ENCODE measurements at places on chromosomes 12 and 14.

- DNase-seq = no peak
Measured at GRCh38 chr12:67748743-67749040, 100.1 kb downstream of the DYRK2 start.

DNA sequence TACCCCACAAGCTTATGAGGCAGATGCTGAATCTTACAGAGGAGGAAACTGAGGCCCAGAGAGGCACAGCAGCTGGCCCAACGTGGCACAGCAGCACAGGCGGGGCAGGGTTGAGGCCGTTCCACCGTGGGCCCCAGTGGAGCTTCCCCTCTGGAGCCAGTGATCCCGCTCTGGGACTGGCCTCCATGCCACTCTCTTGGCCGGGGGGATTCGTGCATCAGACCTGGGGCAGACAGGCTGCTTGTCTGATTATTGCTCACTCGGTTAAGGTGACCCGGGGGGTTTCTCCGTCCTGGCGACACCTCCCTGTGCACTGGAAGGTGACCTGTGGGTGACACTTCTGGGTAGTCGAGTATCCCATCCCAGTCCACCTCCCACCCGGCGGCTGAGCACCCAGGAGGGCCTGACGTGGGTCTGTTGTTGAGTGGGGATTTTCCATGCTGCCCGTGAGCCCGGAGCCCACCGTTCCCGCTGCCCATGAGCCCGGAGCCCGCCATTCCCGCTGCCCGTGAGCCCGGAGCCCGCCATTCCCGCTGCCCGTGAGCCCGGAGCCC is 27.8 kb downstream of the NOC4L start:
- no peak for DNase-seq

DNA sequence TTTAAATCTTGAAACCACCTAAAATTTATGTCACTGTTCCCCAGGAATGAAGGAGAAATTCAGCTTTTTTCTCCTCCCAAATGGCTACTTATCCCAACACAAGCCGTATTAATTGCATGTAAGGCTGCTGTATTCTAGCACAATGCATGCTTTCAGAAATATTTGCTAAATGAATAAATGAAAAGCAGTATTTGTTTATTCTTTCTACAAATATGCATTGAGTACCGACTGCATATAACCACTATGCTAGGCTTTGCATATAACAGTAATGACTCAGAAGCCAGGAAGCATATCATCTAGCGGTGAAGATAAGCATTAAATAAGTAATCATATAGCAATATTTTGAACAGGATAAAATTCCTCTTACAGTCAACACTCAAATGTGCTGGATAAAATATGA is 5.7 kb upstream of the LRR1 start:
- no peak for DNase-seq

- DNase-seq = no peak
Measured at GRCh38 chr12:106171117-106171750, 32.5 kb upstream of the NUAK1 start.

GRCh38 chr14:58639842-58640484 is 2.2 kb downstream of the DACT1 start:
- DNase-seq = no peak

GRCh38 chr14:64879635-64880220 is at the start of gene SPTB:
SPTB (minus strand) TSS chr14:64879907; CDS start chr14:64823094, 56,813 bp downstream.
- DNase-seq = peak; percentile 17

DNA sequence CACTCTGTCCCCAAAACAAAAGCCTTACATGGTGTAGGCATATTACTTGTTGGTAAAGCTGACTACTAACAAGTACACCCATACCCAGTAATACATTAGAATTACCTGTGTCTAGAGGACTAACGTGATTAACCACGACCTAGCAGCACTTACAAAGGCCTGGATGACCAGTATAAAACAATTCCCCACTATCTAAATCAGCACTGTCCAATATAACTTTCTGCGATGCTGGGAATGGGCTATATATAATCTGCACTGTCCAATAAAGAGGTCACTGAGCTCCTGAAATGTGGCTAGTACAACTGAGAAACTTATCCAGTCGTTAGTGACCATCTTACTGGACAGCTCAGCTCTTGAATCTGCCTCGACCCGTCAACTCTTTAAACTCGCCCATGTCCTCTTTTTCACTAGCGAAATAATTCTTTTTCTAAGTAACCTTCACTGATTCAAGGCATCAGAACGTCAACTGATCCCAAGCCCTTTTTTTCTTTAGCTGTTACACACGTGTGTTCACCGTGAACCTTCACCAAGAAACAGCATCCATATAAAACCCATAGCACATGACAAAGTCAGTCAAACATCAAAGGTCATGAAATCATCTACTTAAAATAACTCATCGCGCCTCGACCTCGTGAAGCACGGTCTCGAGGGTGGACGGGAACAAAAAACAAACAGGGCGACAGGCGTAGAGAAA is 905 bp upstream of the CIPC start:
- DNase-seq = no peak

GRCh38 chr12:56766535-56766934 is 3.4 kb downstream of the HSD17B6 start:
- peak; percentile 56 for DNase-seq

GRCh38 chr12:3551386-3551785 is 60.4 kb downstream of the PRMT8 start:
- DNase-seq = no peak

- DNase-seq = no peak
Measured at GRCh38 chr14:100012478-100013327, 52.5 kb upstream of the EVL start.

GRCh38 chr14:26926585-26926984 is 328.8 kb upstream of the NOVA1 start:
- DNase-seq = no peak

DNA sequence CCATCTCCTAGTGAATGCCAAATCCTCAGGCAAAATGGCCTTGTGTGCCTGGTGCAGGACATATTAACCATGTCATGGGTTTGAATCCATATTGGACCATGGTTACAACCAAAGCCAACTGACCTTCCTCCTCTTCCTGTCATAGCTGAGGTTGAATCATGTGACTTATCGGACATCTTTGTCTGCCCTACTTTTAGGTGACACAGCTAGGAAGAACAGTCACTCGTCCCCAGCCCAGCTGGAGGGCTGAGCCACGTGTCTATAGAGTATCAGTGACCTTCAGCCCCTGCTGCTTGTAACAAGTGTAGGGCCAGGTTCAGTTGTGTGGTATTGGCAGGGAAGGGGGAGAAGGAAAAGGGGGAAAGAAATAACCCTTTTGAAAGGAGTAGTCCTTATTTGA is 225.2 kb downstream of the KTN1 start:
- DNase-seq = no peak

DNA sequence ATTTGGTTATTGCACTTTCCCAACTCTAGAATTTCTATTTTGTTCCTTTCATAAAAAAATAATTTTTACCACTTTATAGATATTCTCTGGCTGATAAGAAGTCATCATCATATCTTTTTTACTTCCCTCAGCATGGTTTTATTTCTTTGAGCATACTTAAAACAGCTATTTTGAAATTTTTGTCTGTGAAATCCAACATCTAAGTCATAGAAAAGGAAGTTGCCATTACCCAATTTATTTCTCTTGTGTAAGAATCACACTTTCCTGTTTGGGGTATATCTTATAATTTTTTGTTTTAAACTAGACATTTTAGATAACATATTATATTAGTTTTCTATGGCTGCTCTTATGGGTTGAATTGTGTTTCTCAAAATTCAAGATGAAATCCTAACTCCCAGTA is 400.2 kb upstream of the OR4E1 start:
- DNase-seq = no peak

GRCh38 chr14:100826391-100827100 is 628 bp downstream of the MEG3 start:
- no peak for DNase-seq

- DNase-seq = no peak
Measured at GRCh38 chr12:126960221-126960620, 1306.7 kb upstream of the TMEM132C start.

- DNase-seq = no peak
Measured at GRCh38 chr14:100155756-100156616, 3.5 kb downstream of the DEGS2 start.

DNA sequence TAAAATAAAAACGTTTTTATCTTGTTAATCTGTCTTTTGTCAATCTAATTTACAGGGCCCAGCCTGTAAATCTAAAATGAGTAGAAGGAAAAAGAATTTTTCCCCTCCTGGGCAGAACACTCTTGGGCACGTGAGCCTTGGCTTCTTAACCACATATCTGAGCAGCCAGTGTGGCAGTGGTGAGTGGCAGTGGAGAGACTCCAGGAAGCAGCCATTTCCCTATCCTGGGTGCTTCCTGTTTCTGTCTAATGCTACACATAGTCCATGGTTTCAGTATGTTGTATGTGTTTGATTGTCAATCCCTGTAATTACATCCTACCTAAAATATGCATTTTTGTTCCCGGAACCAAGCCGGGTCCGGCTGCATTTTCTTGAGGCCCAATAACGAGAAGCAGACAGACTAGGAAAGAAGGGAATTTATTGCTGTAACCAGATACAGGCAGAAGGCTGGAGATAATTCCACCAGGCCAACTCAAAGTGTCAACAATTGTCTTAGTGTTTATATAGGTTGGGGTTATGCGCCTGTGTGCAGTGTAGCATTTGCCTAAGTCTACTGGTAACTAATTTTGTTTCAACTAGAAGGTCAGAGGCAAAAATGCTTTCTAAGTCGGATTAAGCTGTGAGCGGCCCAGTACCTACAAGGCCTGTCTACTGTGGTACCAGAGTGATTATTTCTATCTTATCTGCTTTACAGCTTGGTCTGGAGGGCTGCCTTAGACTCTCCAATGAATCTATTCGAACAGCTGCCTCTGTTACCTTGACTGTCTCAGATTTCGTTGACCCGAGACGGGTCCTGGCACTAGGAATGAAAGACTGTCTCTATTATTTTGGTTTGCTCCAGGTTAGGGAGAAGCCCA is 82.4 kb upstream of the RESF1 start:
- DNase-seq = no peak
